ENCODE measurements at places on chromosomes 7 and 10.

DNA sequence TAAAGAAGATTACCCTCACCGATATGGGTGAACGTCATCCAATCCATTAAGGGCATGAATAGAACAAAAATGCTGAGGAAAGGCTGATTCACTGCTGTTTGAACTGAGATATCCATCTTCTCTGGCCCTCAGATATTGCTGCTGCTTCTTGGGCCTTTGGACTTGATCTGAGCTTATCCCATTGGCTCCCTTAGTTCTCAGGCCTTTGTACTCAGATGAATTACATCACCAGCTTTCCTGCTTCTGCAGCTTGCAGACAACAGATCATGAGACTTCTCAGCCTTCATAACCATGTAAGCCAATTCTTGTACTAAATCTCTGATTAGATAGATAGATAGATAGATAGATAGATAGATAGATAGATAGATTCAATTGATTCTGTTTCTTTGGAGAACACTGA lies 40.2 kb downstream of the CYCS start:
- no peak for DNase-seq

DNA sequence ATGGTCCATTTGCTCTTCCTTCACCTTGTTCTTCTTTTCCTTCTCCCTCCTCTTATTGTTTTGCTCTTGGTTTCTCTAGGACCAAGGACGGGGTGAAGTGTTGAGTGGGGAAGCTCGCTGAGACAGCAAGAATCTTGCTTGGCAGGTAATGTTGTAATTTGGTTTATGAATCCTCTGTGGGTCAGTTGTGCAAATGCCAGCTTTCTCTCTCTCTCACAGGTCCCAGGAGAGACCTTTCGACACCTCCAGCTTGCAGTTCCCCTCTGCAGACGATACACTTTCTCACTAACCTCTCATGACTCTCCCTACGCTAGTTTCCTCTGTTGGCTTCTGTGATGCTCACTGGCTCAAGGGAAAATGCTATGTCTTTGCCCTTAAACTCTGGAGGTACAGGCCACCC lies 77.0 kb downstream of the FRMD4A start:
- no peak for DNase-seq

DNA sequence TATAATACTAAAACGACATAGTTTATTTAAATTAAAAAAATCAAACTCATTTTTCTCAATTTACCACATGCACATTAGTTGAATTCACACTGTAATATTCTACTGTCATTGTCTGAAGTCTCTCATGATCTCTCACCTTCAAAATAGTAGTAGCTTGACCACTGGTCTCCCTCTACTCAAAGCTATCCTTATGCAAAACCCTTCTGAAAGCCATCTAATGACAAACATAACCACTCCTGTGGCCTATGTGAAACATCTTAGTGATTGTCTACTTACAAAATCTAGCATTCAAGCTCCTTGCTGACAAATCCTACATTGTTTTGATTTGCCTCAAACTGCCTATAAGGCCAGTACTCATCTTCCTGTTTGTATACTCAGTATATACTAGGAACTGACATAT lies 606.0 kb upstream of the GHITM start:
- DNase-seq, result no peak

DNA sequence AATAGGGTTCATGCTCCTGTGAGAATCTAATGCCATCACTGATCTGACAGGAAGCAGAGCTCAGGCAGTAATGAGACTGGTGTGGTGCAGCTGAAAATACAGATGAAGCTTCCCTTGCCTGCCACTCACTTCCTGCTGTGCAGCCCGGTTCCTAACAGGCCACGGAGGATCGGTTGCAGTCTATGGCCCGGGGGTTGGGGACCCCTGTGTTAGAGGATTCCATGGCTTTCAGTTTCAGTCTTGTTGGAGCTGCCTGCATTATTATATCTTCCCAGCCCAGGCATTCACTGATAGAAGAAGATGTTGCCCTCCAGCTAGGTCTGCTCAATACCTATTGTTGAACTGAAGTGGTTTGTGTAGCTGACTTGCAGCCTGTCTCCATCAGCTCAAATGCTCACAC lies 1298.8 kb downstream of the TYW1 start:
- DNase-seq, result no peak

- DNase-seq, result peak; percentile 49
Measured at GRCh38 chr10:79249186-79250121, 97.8 kb upstream of the PPIF start.

GRCh38 chr10:131675104-131675503 lies 225.7 kb upstream of the PPP2R2D start:
- no peak for DNase-seq

DNA sequence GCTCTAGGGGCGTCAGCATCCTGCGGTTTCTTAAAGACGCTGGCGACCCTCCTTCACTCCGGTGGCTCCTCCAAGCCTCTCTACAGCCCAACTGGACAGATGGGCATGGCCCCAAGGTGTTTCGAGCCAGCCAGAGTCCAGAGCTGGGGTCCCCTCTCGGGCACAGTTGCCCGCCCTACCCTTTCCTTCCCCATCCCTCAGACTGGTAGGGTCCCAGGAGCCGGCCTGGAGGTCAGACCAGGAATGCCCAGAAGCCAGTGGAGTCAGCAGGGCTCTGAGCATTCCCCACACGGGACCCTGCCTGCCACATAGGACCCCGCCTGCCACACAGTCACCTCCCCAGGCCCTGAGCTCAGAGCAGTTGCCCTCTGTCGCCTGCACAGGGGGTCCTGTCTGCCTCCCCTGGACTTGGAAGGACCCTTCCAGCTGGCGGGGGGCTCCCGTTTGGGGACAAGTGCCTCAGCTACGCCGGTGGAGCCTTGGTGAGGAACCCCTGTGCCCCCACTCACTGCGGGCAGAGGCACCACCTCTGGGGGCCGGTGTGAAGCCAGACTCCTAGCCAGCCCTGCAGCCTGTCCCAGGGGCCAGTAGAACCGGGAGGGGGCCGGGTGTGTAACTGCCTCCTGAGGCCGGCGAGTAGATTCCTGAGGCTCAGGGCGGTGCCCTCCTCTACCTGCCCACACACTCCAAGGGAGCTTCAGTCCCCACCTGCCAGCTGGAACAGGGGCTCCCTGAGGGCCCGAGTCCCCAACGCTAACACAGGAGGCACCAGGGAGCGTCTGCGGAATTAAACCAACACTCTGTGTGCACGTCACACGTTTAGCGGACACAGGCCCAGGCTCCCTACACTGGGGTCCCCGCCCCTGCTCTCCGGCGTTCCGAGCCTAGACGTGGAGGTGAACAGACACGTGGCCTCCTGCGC lies 19.4 kb upstream of the PDGFA start:
- DNase-seq, result no peak

- no peak for DNase-seq
Measured at GRCh38 chr7:38321967-38322366, 48.5 kb upstream of the TARP start.

DNA sequence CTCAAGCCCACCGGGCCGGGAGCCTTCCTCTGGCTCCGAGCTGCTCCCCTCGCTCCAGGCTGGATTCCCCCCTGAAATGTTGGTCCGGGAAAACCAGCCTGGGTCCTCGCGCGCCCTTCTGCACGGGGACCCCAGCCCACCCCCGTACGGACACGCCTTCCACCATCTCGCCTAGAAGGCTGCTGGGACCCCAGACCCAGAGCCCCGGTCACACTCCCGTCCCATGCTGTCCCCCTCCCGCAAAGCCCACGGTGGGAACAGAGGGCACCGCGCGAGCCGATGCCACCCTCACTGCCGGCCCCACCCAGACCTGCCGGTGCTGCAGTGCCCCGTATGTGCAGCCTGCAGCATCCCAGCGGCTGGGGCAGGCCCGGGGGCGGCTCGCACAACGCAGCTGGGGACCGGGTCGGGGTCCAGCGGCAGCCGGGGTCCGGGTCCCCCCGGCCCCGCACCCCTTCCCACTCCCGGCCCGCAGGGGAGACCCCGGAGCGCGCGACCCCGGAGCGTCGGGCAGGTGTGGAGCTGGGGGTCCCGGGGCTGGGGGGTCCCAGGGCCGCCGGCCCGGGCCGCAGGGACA lies 871 bp downstream of the SPOCK2 start:
- peak; percentile 44 for DNase-seq

DNA sequence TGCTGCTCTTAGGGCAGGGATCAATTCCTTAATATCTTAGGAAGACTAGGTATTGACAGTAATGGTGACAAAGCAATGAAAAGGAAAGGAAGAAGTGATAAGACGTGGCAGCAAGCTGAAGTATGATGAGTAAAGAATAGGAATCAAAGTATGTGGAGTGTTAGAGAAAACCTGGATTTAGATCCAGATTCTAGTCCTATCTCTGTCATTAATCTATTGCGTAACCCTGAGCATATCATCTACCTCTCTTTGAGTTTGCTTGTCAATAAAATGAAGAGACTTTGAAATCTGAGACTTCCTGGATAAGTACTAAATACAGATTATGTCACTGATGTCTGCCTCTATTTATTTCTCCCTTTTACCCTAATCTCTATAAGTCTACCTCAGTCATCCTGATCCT lies 89.2 kb downstream of the PTEN start:
- no peak for DNase-seq

GRCh38 chr7:96034940-96035727 lies 262.8 kb downstream of the DYNC1I1 start:
- no peak for DNase-seq

DNA sequence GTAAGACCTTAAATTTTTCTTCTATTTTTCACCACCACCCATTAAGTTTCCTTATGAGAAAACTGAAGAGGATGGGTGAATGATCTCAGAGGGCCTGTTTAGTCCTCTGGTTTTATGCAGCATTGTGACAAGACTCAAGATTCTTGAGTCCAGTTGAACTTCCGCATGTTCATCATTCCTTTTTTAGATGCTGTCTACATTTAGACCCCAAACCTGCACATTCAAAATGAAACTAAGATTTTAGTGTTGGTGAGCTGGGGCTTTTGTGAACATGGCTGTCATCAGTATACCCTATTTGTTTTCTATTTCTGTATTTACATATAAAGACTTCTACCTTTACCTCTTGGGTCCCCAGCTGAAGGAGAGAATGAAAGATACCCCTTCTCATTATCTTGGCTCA lies 31.1 kb downstream of the NET1 start:
- peak; percentile 27 for DNase-seq

- no peak for DNase-seq
Measured at GRCh38 chr10:43059828-43060227, 17.0 kb upstream of the RET start.

- DNase-seq, result no peak
Measured at GRCh38 chr10:100239851-100240250, 10.5 kb upstream of the CHUK start.

DNA sequence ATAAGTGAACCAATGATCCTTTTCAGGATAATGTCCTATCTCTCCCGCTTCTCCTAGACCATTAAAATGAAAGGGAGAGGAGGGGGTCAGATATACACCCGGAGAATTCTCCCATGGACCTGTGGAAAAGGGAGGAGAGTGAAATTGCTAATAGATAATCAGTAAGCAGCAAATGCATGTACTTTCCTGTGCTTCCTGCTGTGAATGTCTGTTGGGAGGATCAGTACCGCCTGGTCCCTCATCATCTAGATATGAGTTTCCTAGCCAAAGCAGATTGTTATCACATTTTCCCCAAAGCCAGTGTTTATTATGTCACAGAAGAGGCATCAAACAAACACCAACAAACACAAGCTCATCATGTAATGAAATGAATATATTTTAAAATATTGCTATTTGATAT lies 96.8 kb downstream of the GNAT3 start:
- no peak for DNase-seq
